ENCODE measurements at places on chromosomes 5 and 9.

DNA sequence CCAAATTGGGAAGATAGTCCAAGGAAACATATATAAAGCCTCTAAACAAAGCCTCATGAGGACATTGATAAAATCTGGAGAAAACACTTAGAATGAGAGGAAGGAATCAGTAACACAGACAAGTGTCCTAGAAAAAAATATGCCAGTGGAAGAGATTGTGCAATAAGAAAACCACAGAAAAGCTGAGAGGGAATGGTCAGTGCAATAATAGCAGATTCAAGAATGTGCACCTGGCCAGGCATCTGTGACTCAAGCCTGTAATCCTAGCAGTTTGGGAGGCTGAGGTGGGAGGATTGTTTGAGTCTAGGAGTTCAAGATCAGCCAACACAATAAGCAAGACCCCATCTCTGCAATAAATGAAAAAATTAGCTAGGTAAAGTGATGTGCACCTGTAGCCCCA lies 691.2 kb upstream of the CDH6 start:
- peak; percentile 13 for DNase-seq

GRCh38 chr5:32153723-32154122 lies 20.4 kb downstream of the GOLPH3 start:
- DNase-seq = no peak

DNA sequence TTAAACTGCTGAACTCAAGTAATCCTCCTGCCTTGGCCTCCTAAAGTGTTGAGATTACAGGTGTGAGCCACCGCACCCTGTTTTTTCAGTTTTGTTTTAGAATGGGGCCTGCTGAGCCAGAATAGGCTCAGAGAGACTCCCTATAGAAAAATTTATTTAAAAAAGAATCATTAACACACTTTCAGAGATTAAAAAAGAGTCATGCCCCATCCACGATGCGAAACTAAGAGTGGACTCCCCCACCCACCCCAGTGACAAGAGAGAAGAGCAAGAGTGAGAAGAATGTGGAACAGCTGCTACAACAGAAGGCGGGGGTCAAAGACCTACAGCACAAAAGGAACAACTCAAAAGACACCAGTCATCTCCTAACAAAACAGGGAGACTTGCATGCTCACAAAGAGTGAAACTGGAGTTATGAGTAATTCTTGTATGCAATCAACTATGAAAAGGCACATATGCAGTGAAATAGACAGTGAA lies 47.2 kb downstream of the GLDC start:
- DNase-seq = no peak

GRCh38 chr9:94899464-94900221 lies 173.1 kb downstream of the AOPEP start:
- DNase-seq = no peak

DNA sequence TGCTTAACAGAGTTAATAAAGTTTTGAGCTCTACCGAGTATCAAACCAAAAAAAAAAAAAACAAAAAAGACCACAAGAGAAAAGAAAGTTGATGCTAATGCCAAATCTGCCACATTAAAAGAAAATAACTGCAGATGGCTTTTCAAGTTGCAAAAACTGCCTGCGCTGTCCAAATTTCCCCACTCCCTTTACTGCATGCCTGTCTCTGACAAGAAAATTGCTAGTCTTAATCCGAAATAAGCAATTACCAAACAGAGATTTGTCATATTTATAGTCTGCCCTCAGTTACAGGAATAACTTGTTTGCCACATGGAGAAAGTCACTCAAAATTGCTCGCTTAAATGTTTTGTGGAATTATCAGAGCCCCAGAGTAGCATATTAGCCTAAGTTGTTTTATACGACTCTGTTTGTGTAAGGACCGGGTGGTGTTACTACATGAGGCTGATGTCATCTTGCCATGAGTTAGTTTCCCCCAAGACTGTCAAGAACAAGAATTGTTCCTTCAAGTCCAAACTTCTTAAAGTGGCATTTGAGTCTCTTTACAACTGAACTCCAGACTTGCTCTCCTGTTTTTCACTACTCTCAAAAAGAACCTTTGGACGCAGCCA lies 160.9 kb downstream of the CEP120 start:
- DNase-seq = no peak

DNA sequence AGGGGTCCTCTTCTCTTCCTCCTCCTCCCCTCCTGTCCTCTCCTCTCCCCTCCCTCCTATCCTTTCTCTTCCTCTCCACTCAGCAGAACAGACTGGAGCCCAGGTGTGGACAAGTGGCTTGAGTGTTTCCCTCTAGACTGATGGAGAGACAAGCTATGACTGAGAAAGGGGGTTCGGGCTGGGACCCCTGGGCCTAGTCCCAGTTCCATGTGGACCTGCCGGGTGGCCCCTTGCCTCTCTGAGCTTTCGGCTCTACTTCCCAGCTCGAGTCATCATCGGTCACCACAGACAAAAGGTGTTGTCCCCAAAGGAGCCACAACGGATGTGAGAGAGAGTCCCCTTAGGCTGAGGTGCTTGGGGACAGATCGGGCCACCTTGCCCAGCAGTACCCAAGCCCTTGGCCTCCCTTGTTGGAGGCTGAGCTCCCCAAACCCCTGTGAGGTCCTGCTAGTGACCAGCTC lies 3.4 kb upstream of the RXRA start:
- no peak for DNase-seq

DNA sequence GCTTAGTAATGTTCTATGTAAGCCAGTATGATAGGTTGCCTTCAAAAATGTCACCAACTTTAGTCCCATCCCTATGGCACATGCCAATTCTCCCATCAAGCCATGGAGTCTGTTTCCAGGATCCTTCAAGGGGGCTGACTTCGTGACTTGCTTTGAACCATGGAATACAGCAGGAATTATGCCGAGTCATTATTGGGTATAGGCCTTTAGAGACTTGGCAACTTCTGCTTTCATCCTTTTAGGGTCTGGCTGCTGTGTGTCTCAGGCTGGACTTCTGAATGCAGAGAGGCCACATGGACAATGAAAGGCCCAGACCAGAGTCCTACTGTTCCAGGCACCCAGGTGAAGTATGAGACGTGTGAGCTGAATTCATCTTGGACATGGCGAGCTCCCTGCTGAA lies 109.8 kb downstream of the DENND1A start:
- DNase-seq = no peak

- peak; percentile 38 for DNase-seq
These were observed 76.8 kb upstream of the RANBP3L start for GRCh38 chr5:36378551-36378950.

- no peak for DNase-seq
These were observed 72.6 kb downstream of the ZNF354C start for GRCh38 chr5:179132586-179133355.

- no peak for DNase-seq
These were observed 293.2 kb downstream of the EPB41L4A start for GRCh38 chr5:112125903-112126302.

GRCh38 chr9:128714586-128715435 lies 9.1 kb downstream of the ZDHHC12 start:
- DNase-seq = no peak

DNA sequence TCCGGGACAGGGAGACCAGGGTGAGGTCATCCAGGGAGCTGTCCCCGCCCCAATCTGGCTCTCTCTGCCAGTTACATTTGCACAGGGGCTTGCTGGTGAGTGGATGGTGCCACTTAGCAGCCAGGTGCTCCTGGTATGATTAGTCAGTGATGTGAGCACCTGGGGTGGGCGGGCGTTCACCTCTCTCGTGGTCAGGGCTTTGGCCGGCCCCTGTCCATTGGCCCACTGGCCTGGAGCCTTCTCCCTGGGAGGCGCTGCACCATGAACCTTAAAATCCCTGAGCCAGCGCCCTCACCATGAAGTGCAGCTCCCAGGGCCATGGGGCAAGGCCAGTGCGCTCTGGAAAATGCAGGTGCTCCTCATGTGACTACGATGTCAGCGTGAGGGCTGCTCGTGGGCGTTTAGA lies 2.0 kb downstream of the NKD2 start:
- no peak for DNase-seq

GRCh38 chr9:10008101-10008799 lies 604.6 kb downstream of the PTPRD start:
- DNase-seq = no peak

DNA sequence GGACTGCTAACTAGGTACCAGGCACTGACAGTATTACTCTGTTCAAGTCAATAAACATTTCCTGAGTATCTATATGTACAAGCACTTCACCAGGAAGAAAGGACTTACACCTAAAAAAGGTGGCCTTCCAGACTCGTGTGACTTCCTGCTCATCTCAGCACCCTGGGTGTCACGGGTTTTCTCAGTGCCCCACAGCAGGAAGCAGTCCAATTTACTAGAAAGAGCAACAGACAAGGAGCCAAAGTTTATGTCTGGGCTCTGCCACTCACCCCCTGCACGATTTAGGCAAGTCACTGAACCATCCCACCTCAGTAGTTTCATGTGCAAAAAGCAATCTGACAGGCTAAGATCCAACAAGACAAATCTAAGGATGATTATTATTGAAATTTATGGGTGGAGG lies 92.4 kb downstream of the TMEM215 start:
- DNase-seq = no peak

GRCh38 chr5:179262126-179262920 lies 82.9 kb downstream of the ADAMTS2 start:
- DNase-seq = no peak

GRCh38 chr9:96141666-96142065 lies 160.3 kb downstream of the HSD17B3 start:
- no peak for DNase-seq

DNA sequence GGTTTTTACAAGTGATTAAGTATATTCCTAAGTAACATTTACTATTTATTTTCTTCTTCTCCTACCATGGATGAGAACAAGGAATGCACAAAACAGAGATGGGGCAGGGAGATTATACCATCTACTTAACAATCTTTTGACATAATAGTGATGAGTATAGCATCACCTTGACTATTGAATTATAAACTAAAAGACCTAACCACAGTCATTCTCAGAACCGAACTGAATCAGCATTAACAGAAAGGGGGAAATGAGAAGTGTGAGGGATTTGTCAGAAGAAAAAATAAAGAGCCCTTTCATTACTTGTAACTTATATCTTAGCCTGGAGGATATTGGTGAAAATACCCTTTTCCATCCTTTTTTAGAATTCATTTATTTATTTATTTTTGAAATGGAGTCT lies 21.9 kb downstream of the OR2Y1 start:
- no peak for DNase-seq

- no peak for DNase-seq
These were observed 42.0 kb upstream of the KCNN2 start for GRCh38 chr5:114319821-114320220.

DNA sequence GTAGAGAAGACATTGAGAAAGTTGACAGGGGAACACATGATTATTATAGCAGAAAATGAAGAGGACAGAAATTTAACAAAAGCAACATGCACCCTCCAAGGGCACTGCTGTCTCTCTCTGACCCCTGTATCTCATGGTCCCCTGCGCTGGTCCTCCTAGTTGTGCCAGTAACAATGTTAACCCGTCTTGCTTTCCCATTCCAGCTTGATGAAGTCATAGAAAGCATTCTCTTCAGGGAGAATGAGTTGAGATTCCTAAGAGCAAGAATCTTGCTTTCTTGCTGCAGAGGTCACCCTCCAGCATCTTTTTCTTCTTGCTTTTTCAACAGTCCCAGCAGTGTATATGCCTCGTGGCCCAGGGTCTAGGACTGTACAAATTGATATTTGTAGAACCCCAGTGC lies 279.6 kb upstream of the ADAMTSL1 start:
- no peak for DNase-seq

DNA sequence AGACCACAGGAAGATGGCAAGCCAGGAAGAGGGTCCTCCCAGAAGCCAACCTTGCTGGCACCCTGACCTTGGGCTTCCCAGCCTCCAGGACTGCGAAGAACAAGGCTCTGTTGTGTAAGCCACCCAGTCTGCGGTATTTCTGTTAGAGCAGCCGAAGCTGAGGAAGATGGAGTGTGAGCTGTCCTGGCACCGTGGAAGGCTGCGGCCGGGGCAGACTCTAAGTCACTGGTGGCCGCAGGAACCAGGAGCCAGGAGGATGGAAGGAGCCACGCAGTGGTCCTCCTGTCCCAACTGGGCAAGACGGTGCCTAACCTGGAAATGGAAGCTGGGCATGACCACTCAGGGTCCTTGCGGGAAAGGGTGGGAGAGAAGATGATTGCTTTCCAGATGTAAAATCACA lies 89.1 kb downstream of the ZNF354C start:
- no peak for DNase-seq

GRCh38 chr9:125541840-125542243 lies 165.2 kb downstream of the MAPKAP1 start:
- no peak for DNase-seq

DNA sequence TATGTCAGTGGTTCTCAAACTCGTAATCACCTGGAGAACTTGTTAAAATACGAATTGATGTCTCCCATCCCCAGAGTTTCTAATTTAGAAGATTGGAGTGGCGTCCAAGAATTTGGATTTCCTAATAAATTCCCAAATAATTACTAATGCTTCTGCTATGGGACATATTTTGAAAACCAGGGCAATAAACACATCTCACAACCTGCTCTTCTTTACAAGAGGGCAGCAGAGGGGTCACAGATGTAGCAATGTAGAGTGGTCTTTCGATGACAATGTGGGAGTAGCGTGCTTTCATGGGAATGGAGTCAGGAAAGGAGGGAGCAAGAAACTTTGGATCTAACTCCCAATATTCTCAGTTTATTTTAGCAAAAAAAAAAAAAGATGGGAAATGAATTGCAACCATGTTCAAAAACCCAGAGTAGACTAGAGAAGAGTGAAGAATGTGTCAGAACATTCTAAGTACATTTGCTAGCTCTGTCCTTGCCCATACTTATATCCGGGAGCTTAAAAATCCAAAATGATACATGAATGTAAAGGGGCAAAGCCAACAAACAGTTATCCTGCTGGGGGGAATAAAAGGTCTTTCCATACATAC lies 33.8 kb upstream of the ALDH1A1 start:
- DNase-seq = no peak

DNA sequence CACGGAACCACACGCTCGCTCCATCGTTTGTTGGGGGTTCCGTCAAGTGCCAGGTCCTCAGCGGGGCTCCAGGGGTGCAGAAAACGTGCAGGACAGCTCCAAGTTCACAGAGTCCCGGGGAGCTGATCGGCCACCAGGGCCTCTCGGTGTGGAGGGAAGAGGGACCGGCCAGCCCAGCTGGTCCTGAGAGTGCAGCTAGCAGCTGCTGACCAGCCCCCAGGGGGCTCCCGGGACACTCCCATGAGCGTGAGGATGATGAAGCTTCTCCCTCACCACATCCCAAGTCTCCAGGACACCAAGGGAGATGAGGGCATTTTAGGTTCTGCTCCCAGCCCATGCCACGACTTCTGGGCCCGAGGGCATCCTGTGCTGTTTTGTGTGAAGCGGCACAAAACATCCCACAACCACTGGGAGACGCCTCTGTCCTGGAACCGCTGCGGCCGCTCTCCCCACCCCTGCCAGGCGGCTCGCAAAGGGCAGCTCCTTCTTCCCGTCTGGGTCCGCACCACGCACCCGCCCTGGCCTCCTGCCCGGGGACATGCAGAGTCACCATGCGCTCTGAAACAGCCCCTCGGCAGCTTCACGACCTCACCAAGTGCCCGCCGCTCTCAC lies 67.5 kb upstream of the IRX4 start:
- DNase-seq = no peak

DNA sequence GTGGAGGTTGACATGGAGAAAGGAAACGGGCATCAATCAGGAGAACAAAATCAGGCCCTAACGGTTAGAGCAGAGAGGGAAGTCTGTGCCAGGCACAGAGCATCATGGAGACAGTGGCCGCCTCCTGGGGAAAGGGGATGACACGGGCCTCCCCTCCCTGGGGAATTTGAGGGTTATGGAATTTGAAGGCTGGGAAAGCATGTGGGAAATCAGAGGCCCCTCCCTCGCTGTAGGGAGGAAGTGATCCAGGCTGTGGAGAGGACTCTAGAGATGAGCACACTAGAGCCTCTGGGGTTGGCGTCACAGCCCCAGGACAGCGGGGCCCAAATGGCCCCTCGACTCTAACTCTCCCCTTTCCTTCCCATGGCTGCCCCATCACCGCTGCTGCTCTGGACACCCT lies 36.7 kb downstream of the PROP1 start:
- no peak for DNase-seq

- no peak for DNase-seq
These were observed 4.5 kb upstream of the POU4F3 start for GRCh38 chr5:146334074-146334533.

All from RWPE1 (cell line).